ENCODE measurements at places on chromosomes 5 and 9.
A peak's percentile ranks its signal among the peaks of the same experiment; 100 is the strongest.

DNA sequence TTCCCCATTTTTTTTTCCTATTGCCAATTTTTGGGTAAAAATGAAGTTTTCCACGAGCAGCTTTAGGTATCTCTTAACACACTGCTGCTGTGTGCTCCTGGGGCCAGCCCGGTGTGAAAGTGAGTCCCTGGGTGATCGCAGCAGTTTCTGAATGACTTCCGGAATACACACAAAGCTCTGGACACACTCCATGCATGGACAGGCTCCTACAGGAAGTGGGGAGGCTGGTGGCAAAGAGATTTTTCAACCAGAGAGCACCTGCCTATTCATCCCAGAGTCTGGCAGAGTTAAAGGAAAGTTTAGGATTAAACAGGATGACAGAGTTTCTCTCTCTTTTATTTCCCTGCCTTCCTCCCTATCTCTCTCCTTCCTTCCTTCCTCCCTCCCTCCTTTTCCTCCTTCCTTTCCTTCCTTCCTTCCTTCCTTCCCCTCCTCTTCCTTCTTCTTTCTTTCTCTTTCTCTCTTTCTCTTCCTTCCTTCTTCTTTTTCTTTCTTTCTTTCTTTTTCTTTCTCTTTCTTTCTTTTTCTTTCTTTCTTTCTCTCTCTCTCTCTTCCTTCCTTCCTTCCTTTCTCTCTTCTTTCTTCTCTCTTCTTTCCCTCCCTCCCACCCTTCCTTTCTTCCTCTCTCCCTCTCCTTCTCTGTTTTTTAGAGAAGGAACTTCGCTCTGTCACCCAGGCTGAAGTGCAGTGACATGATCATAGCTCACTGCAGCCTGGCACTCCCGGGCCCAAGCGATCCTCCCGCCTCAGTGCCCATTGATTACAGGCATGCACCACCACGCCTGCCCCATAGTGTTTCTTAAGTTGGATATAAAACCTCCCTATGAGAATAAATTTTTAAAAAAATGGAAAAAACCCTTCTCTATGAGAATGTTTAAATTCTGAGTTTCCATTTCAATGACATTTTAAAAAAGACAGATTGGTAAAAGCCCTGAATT lies 38.7 kb upstream of the UBTD2 start:
- DNase-seq = no peak

DNA sequence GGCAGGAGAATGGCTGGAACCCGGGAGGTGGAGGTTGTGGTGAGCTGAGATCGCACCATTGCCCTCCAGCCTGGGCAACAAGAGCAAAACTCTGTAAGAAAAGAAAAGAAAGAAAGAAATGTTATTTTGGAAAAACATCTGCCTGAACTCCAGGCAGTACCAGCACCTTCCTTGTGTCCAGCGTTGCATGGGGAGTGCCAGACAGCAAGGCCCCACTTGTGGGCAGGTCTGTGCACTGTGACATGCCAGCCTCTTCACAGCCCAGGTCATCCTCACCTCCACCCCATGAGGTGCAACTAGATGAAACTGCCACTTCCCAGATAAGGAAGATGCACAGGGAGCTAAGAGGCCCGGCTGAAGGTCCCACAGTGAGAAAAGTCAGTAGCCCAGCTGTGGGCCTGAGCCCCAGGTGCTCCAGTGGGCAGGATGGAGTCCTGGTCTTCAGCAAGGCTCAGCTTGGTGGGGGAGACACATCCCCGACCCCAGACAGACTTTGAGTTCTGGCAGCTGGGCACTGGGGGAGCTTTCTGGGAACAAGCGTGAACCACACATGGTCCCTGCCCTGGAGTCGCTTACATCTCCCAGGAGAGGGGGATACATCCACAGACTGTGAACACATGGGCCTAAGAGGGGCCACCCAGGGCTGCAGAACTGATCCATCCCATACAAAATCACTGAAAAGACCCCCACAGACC lies 146.9 kb upstream of the IER5L start:
- DNase-seq = no peak

DNA sequence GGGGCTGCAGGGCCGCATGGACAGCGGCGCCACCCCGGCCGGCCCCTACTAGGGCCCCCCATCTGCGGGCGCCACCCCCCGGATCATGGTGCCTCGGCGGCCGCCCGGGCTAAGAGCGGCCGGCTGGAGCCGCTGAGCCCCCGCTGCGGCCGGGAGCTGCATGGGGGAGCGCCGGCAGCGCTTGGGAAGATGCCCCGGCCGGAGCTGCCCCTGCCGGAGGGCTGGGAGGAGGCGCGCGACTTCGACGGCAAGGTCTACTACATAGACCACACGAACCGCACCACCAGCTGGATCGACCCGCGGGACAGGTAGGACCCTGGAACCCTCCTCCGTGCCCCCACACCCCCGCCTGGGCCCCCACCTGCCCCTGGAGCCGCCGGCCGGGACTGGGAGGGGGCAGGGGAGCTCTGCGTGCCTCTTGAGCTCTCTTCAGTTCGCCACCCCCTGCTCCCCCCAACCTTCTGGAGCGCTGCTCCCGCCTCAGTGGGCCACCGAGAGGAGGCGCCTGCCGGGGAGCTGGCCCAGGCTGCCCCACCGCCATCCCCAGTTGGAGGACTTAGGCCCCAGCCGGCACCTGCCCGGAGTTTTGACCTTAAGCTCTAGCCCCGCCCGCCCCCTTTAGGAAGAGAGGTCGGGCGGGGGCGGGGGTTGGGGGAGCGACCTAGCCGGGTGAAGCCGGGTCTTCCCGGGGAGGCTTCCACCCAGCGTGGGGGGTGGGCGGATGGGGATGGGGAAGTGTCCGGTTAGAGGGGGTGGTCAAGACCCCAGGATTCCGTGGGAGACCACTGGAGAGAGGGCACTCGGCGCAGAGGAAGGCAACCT lies 730 bp downstream of the WWC1 start:
- peak; percentile 66 for DNase-seq

DNA sequence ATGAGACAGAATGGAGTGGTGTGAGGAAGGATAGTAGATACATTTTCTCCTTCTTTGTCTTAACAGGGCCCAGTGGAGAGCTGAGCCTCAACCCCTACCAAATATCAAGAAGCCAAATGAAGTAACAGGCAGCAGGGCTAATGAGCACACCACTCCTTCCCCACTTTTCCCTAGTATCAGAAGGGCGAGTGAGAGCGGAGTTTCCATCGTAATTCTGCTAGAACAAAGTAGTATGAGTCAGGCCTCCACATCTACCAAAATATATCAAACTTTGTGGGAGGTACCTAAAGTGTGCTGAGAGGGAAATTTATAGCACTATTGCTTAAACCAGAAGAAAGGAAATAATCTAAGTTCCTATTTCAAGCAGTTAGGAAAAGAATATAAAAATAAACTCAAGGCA lies 769.0 kb upstream of the RGMB start:
- DNase-seq = no peak

GRCh38 chr9:127450243-127450760 lies 904 bp downstream of the RPL12 start:
- no peak for DNase-seq

DNA sequence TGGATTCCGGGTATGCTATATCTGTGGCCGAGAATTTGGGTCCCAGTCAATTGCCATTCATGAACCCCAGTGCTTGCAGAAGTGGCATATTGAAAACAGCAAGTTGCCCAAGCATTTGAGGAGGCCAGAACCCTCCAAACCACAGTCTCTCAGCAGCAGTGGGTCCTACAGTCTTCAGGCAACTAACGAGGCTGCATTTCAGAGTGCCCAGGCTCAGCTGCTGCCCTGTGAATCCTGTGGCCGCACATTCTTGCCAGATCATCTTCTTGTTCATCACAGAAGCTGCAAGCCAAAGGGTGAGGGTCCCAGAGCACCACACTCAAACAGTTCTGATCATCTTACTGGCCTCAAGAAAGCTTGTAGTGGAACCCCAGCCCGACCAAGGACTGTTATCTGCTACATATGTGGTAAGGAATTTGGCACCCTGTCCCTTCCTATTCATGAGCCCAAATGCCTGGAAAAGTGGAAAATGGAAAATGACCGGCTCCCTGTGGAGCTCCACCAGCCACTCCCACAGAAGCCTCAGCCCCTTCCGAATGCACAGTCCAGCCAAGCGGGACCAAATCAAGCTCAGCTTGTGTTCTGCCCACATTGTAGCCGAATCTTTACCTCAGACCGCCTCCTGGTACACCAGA lies 23.0 kb downstream of the ZNF474 start:
- DNase-seq = no peak

Measured in H9 (cell line).